Activated CD4-positive, alpha-beta T cell treated with anti-CD3 and anti-CD28 coated beads, Interleukin-10, Interleukin-2, amounts not matched to agents 100 ng/mL and 50 ng/mL, durations not matched to agents 16 hours and 8 hours (primary cell): ENCODE measurements at places on chromosomes 3 and 15.
A peak's percentile ranks its signal among the peaks of the same experiment; 100 is the strongest.

GRCh38 chr3:139988472-139989156 is 53.6 kb downstream of the CLSTN2 start:
- DNase-seq = no peak

- DNase-seq = no peak
Measured at GRCh38 chr15:82808634-82809041, 790 bp upstream of the WHAMM start.

- no peak for DNase-seq
Measured at GRCh38 chr15:62637574-62637897, 405.0 kb upstream of the TPM1 start.

GRCh38 chr3:98325055-98325454 is 28.6 kb upstream of the OR5K4 start:
- no peak for DNase-seq

- peak; percentile 67 for DNase-seq
Measured at GRCh38 chr3:105752791-105753415, 115.9 kb downstream of the CBLB start.

- DNase-seq = no peak
Measured at GRCh38 chr3:25677121-25677520, 12.4 kb upstream of the TOP2B start.

DNA sequence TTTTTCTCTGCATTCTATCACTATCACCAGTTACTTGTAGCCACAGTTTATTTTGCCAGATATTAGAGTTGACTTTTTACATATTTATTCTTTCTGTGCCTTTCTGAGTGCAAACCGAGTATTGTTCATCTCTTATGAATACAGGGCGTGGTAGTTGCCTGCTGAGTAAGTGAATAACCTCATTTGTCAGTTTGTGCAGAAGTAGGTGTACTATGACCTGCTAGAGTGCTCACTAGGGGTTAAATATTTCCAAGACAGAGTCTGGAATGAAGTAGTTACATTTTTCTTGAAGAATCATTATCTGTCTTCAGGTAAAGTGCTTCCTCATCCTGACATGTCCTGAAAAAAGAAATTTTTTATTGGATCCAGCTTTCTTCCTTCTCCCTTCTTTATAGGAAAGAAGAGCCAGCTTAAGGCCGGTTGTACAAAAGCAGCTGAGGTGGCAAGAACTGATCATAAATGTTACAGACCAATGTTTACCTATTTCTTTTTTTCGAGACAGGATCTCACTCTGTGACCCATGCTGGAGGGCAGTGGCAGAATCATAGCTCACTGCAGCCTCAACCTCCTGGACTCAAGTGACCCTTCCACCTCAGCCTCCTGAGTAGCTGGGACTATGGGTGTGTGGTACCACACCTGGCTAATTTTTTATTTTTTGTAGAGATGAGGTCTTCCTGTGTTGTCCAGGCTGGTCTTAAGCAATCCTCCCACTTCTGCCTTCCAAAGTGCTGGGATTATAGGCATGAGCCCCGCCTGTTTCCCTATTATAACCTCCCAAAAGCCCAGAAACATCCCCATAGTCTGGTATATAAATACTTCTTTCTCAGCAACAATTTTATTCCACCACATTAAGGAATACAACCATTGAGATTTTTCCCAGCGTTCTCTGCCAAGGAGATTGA is 182.5 kb downstream of the TPRG1 start:
- no peak for DNase-seq

DNA sequence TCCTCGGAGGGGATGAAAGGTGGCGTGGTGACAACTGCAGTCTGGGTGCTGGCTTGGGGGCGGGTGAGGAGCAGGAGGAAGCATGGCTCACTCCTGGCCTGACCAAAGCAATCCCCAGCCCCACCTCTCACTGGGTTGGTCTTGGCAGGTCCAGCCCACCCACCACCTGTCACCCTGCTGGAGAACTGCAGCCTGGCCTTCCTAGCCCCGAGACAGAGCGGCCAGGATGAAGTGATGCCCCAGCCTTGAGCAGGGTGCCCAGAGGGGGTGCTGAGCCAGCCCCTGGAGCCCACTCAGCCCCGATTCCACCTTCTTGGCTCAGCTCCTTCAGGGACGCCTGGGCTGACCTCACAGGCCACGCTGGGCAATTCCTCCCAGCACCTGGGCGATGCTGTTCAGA is 89.9 kb downstream of the IQSEC1 start:
- no peak for DNase-seq

DNA sequence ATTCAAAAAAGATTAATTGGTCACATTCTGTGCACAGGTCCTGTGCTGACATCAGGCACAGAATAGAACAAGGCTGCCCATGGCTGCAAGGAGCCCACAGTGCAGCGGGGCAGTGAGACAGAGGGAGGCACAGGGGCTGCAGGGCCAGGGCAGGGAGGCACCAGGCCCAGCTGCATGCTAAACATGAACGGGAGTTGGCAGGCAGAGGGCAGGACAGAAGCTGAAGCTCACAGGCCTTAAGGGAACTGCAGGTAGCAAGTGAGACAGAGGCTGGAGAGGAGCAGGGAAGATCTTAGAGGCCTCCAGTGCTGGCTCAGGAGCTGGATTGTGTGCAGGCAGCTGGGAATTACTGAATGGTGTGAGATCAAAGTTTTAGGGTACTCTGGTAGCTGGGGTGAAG is 26.2 kb downstream of the IDH3A start:
- DNase-seq = no peak

DNA sequence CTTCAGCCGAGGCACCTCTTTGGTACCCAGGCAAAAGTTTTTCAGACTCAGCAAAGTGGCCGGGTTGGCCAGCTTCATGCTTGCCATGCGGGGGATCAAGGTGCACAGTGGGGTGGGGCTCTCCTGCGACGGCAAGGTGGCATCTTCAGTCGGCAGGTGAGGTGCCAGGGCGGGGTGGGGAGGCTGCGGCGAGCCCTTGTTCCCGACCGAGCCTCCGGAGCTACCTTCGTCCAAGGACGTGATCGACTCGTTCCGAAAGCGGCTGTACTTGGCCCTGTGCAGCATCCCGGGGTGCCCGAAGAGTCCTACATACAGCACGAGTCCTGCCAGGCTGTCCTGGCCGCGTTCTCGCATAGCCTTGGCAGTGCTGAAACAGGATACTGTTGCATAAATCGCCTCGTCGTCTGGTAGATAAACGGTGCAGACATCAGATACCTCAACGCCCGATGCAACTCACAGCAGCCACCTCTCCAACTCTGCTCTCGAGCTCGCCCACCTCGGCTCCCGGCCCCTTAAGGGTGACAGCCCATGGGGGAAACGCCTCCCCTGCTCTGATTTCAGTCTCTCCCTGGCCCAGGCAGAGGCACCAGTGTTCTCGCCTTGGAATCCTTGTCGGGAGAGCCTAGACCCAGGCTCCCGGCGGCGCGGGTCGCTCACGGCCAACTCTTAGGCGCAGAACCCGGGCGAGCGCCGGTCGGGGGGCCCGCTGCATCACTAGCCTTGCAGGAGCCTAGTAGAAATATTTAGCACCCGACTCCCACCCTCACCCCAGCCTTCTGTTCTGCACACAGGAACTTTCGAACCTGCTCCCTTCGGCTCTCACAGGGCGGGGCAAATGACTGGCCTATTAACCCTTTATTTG is 826 bp downstream of the SHC4 start:
- DNase-seq = peak; percentile 26

- DNase-seq = no peak
Measured at GRCh38 chr3:136567599-136568188, 184.5 kb downstream of the STAG1 start.

- DNase-seq = no peak
Measured at GRCh38 chr3:127535901-127536829, 54.4 kb downstream of the TPRA1 start.

DNA sequence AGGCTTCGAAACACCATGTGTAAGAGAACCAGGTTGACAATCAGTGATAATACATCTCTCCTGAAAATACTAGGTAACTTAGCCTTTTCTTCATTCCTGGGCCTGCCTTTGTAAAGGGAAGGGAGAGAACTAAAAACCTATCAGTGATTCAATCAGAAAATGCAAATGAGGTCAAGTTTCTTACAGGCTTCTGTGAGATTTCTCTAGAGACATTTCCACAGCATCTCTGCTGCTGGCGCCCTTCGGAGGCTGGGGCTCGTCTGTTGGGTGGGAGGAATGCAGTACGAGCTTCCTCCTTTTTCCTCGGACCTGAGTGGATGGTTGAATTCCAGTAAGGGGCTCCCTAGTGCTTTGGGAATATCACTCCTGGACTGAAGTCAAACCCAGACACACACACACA is 340.4 kb upstream of the ICE2 start:
- DNase-seq = no peak

DNA sequence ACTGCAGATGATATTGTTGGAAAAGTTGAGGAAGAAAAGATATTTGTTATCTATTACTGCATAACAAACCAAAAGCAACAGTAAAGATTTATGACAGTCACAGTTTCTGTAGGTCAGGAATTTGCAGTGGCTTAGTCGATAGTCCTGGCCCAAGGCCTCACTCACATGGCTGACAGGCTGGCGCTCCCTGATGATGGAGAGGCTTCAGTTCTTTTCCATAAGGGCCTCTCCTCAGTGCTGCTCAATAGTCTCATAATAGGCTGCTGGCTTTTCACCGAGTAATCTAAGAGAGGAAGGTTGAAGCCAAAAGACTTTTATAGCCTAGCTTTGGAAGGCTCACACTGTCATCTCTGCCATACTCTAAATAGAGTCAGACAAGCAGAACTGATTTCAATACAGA is 17.7 kb downstream of the IREB2 start:
- DNase-seq = no peak

DNA sequence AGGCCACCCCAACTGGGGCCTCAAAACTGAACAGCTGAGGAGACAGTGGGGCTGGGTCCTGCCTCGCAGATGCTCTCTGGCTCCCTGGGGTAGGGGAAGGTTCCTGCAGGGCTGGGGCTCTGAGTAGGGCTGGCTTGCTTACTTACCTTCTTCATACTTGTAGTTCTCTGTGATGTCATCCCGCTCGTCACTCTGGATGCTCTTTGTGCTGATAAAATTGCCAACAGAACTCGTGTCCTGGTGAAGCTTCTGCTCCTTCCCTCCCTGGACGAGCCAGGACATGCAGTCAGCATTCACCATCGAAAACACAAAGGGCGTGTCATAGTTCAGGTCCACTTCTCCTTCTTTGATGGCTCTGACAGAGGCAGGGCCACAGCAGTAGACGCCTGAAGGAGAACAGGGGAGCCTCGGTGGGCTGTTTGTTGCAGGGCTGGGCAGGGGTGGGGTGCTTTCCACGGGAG is 17.9 kb upstream of the EPB42 start:
- no peak for DNase-seq

GRCh38 chr3:170765419-170766078 is 104.4 kb downstream of the RPL22L1 start:
- DNase-seq = no peak

GRCh38 chr15:69762373-69763148 is 309.9 kb downstream of the RPLP1 start:
- DNase-seq = no peak

DNA sequence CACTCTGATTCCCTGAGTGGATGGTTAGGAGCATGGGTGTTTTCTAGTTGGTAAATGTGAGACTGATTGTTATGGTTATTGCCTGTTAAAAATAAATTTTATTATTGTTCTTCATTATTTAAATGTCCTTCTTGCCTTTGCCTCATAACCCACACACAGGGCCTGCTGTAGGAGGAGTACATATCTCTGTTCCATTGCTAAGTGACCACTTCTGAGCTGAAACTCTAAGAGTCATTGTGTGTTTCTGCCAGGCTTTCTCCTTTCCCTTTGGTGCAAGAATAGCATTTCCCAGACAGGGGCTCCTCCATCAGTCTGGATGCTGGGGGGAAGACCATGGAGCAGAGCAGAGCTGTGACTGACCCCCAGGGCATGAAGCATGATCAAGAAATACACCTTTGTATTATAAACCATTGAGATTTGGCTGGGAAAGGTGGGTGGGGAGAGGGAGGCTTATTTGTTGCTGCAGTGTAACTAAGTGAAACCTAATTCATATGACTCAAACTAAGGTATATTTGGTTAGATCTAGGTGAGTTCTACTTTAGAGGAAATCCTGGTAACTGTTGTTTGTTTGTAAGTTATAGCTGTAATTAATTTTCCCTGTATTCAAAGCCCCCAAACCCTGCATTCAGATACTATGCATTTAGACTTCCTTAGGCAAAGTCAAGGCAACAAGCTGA is 137.4 kb downstream of the TGFBR2 start:
- DNase-seq = no peak

DNA sequence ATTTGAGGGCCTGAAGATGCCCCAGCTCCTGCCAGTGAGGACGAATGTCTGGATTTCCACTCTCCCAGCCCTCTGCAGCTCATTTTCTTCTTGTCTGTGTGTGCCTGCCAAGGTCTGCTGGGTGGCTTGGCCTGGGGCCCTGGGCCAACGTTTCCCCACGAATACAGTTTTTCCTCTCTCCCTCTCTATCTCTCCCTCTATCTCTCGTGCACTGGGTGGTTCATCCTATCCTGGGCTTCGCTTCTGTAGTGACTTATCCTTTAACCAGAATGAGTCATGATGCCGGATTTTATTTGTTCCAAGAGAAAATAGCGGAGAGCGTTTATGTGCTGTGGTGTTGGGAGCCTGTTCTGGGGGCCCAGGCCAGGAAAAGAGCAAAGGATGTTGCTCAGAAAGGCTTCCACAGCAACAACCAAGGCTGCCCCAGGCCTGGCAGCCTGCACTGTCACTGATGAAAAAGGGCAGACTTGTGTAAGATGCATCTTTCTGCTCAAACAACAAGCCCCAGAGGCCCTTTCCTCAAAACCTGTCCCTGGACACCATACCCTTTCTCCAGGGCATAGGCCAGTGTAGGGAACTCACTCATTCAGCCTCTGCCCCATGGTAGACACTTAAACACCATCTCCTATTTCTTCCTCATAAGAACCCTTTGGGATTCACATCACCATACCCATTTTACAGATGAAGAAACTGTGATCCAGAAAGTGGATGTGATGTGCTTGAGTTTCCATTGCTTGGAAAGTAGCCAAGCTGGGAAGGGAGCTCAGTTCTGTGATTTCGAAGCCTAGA is 47.3 kb downstream of the ITGA11 start:
- no peak for DNase-seq

DNA sequence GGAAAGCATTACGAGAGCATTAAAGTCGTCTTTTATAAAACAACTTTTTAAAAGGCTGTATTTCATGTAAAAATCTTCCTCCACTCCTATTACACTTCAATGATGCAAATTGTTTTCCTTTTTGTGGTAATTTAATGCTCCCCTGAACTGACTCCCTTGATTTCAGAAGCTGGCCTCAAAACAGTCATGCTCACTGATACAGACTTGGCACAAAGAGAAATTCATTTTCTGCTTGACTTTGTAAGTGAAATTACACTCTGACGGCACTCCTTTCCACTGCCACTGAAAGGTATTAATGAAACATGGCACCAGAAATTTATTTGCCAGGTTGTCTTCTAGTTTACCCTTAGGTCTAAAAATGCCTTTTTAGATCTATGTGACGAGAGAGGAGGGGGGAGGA is 215.5 kb downstream of the LRRC3B start:
- DNase-seq = no peak

DNA sequence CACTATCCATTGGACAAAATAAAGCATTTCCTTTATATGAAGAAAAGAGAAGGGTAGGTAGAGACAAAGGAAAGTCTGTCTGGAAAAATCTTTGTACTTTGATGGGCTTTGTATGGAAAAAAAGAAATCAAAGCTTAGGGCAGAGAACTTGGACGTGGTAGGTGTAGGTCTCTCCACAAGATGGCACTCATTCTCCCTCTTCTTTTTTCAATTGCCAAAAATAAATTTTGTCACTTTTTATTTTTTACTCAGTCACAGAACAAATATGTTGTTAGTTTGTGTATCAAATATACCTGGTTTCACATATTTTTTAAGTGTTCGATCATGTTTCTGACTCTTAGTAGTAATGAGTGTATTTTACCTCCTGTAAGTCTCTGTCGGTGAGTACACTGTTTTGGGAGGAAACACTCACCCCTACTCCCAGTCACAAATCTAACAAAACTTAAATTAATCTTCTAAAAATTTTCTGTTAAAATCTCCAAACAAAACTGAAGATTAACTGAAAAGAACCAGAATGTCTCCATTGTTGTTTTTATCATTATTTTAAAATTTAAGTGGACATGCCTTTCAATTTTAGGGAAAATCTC is 415.8 kb upstream of the GOLIM4 start:
- DNase-seq = no peak
